Foreskin fibroblast (primary cell): ENCODE measurements at places on chromosomes 4 and X.

- no peak for DNase-seq
Observed at GRCh38 chrX:40617566-40617965, 5.7 kb upstream of the MPC1L start.

DNA sequence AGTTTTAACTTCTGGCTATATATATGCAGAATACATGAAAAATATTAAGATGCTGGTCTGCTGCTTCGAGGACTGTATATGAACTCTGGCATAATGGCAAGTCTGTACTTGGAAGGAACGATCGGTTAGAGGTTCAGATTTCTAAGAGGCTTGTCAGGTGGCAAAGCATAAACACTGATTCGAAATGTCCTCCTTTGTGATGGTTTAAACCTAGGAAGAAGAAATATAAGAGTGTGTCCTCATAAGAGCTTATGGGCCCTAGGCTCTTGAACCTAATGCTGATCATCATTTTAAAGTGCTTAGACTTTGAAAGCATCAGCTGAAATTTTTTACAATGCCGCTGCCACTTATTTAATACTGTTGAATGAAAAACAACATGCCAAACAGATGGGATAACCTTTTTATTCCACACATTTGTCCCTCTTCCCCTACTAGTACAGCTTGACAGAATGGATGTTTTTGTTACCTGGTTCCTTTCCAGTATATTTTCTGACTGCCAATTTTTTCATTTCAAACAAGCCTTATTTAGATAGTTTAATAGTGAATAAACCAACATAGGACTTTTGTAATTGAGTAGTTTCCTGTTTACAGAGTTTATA lies 8.8 kb downstream of the SPRY1 start:
- DNase-seq = no peak

GRCh38 chr4:45648846-45649245 lies 475.0 kb downstream of the GABRG1 start:
- DNase-seq = no peak

GRCh38 chr4:107546638-107547037 lies 173.4 kb downstream of the PAPSS1 start:
- no peak for DNase-seq

DNA sequence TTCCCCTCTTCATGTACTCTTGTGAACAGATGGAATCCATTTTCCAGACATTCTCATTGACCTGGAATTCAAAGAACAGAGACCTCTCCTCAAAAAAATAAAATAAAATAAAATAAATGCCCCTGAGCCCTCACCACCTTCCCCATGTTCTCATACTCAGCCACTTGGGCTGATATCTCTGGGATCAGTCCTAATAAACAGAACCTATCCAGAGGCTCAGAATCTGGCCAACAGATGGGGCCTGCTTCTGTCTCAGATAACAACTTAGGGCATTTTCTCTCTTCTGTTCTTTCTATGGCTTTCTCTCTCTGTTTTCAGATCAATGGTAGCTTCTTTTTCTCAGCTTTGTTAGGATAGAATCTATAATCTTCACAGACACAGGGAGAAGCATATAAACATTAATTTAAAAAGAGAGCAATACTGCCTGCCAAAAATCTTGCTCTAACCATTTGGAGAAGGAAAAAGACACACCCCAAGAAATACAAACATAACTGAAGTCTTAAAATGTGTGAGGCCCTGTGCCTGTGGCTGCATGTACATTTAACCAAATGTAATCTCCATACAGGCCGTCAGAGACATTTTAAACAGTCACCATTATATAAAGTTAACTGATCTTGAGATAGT lies 907.1 kb downstream of the FAT4 start:
- peak; percentile 10 for DNase-seq

DNA sequence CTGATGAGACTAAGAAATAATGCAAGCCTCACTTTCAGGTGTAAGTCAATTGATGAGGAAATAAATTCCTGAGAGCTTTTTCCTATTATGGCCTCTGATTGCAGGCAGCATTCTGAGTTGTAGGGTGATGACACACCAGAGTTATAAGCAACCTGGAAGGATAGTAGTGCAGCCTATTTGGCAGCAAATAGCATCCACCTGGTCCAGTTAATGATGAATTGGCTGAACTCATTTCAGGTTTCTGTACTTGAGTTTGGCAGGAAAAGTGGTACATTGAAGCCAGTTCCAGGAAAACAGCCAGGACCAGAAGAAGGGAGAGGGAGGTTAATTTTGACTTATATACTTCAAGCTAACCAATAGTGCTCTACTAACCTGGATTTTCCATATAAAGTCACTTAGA lies 316.8 kb downstream of the NAF1 start:
- DNase-seq = no peak

DNA sequence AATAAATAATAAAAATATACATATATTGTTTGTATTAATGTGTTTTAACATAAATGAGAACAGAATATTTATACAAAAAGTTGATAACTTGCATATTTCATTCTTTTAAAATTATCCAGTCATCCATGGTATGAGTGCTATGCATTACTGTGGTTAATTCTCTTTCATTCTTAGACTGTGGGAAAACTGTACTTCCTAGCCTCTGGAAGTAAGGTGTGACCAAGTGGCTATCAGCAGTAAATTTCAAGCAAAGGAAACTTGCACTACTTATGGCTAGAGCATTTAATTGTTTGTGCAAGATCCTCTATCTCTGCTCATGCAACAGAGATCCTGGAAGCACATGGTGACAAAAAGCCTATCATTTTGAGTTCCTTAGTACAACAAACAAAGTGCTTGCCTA lies 1054.5 kb upstream of the PABPC4L start:
- DNase-seq = no peak

DNA sequence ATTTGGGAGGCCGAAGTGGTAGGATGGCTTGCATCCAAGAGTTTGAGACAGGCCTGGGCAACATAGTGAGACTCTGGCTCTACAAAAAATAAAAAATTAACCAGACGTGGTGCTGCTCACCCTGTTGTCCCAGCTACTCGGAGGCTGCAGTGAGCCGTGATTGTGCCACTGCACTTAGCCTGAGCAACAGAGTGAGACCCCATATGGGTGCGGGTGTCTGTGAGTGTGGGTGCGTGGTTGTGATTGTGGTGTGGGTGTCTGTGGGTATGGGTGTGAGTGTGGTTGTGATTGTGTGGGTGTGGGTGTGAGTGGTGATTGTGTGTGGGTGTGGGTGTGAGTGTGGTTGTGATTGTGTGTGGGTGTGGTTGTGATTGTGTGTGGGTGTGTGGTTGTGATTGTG lies 114.6 kb downstream of the UBE2K start:
- DNase-seq = no peak

DNA sequence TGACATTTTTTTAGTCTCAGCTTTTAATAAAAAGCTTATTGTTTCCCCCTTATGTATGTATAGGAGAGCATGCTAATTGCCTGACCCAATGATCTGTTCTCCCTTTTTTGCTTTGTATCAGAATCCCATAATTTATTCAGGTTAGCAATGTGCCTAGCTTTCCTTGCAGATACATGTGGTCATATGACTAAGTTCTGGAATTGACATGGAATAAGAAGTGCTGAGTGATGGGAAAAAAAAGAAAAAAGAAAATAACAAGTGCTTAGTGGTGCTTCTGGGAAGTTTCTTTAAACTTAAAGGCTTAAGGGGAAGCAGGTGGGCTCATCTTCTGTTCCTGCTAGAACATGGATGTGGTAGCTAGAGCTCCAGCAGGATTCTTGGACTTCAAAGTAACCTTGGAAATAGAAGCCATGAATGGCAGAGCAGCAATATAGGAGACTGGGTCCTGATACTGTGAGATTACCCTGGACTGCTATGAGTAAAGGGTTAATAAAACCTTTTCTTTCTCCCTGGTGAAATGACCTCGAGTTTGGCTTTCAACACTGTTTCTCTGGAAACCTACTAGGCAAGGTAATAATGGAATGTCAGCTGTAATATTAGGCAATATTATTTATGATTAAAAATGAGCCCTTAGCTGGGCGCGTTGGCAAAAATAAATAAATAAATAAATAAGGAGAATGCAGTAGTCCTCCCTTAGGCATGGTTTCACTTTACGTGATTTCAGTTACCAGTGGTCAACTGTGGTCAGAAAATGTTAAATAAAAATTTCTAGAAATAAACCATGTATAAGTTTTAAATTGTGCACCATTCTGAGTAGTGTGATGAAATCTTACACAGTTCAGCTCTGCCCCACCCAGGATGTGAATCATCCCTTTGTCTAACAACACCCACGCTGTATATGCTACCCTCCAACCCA lies 16.7 kb upstream of the RBM41 start:
- DNase-seq = peak; percentile 46

GRCh38 chr4:144591401-144591800 lies 54.6 kb upstream of the HHIP start:
- DNase-seq = peak; percentile 95

- no peak for DNase-seq
Observed at GRCh38 chrX:39734174-39734776, 363.5 kb downstream of the BCOR start.

DNA sequence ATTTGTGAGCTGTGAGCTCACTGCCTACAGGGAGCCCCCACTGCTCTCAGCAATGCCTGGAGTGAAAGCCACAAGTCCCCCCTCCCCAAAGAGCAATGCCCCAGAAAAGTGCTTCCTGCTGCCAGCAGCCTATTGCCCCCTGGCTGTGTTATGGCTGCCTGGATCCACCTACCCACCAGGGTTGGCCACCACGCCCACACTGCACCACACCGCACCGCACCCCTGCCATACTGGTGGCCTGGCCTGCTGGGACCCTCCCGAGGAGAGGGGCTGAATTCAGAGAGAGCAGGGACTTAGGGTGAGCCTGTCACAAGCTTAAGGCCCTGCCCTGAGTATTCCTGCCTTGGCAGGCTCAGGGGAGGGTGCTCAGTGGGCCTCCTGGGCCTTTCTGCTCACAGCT lies 4.3 kb downstream of the CFAP99 start:
- no peak for DNase-seq

- DNase-seq = no peak
Observed at GRCh38 chr4:24677909-24678308, 93.6 kb upstream of the DHX15 start.

GRCh38 chr4:185143601-185143969 lies 519 bp downstream of the SLC25A4 start:
- peak; percentile 51 for DNase-seq

- DNase-seq = no peak
Observed at GRCh38 chr4:16916719-16917337, 18.4 kb upstream of the LDB2 start.

DNA sequence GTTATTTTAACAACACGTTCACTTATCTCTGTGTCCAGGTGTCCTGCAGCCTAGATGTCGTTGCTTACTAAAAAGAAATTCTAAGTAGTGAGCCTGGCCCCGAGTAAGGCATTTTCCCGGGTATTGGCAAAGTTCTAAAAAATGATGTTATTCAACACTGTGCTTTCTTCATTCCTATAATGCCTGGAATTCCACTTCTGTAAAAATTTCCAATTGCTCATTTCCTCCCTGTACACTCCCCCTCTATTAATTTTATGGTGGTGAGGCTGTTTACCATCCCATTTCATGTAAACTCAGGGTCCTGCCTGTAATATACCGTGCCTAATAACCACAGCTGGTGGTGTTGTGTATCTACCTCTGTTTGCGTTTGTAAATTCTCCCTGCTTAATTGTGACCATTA lies 14.2 kb downstream of the BST1 start:
- DNase-seq = peak; percentile 53

DNA sequence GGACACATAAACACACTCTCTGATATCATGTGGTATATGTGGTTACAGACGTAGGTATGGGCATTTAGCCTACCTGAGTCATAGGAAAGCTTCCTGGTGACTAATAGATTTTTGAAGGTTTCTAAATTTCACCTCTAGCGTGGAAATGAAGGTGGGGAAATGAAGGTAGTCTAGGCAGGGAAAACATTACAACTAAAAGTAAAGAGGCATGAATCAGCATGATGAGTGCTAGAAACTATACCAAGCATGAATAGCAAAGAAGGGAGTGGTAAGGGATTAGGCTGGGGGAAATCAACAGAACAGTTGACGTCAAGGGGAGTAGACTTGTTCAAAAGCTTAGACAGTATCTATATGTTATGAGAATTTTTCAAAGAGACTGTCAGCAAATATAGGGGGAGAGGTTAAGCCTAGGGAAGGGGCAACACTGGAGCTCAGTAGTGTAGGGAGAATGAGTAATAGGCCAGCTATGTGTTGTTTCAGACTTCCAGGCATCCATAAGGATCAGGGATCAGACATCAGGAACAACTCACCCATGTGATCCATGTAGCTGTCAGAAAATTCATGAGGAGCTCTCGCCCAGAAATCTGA lies 279.3 kb upstream of the DIPK2B start:
- peak; percentile 78 for DNase-seq

GRCh38 chrX:9532349-9532748 lies 67.5 kb downstream of the TBL1X start:
- DNase-seq = no peak

DNA sequence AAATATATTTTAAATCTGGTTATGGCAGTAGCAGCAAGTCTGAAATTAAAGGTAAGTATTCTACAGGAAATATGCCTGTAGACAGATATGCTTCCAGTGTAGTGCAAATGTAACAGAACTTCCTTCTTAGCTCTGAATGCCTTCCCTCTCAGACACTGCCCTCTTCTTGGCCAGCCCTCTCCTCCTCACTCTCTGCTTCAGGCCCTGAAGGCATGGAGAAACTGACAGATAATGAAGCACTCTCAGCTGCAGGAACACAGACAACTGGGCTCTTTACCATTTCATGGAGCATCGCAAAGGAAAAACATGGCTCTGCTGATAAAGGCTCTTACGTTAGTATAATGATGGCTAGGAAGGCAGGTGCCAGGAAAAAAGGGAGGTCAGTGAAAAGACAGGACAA lies 431.5 kb upstream of the RASGEF1B start:
- no peak for DNase-seq

GRCh38 chr4:158823461-158823873 lies 54.6 kb downstream of the FNIP2 start:
- peak; percentile 17 for DNase-seq

- DNase-seq = no peak
Observed at GRCh38 chrX:118751950-118752783, 24.8 kb downstream of the IL13RA1 start.

DNA sequence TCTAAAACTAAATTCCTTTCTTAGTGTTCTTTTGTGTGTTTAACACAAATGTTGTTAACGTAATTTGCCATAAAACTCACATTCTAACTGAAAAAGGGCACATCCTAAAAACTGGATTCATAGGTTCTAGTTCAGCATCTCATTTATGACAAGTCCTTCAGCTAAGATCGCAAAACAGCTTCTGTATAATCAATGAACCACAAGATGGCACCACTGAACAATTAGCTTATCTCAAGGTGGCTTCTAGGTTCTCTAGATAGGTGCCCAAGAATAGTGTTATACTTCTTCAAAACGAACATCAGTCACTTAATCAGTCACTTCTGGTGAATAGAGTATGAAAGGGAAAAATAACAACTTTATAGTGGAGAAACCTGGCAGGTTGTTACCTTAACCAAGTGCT lies 54.3 kb downstream of the NRK start:
- DNase-seq = no peak

DNA sequence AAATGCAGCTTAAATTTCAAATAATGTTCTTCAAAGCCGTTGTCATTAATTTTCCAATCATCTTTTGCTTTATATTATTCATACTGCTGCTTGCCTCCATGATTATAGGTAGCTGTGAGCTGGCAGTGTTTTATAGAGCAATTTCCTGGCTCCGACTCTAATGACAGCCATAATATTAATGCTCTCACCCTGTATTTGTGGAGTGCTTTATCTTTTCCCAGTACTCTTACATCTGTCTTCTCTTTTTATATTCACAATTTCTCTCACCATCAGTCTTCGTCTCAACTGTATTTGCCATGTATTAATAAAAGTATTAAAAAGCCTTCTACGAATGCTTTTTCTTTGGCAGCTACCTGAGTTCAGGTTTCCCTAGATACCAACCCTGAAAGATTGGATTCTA lies 21.0 kb downstream of the ATXN3L start:
- DNase-seq = no peak
